ENCODE measurements at places on chromosomes 16 and 17.

DNA sequence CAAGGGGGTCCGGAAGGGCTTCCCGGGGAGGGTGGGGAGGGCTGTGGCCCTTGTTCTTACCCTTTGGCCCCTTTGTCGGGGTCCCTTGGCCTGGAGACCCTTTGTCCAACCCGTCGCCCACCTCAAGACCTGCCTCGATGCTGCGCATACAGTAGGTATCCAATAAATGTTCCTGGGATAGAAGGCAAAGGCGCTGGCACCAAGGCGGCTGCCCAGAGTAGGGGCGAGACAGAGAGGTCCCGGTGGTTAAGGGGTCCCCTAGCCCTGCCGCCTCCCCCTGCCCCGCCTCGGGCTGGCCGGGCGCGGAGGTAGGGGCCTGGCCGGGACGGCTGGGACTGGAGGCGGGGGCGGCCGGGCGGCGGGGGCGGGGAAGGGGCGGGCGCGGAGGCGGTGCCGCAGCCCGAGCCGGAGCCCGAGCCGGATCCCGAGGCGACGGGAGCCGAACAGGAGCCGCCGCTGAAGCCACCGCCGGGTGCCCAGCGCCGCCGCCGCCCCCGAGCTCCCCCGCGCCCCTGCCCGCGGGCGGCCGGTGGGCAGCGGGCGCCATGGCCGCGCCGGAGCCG lies at the start of gene NHERF2:
NHERF2 (plus strand) TSS at position 442 of the 563 bp plus-strand sequence; CDS start at position 546, 104 bp downstream.
- DNase-seq = no peak

DNA sequence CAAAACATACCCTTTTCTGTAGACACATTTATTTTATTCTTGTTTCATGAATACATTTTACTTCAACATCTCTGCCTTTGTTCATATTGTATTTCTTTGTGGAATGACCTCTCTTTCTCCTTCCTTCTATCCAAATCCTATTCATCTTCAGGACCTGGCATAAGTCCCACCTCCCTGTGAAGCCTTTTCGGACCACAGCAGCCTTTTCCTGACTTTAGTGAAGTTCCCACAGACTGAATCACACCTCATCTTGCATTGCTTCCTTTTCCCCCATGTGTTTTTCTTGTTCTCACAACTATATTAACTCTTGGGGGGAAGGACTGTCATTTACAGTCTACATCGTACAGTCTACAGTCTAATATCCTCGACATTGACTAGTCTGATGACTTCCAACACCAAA lies 58.2 kb downstream of the MFSD11 start:
- DNase-seq = no peak

DNA sequence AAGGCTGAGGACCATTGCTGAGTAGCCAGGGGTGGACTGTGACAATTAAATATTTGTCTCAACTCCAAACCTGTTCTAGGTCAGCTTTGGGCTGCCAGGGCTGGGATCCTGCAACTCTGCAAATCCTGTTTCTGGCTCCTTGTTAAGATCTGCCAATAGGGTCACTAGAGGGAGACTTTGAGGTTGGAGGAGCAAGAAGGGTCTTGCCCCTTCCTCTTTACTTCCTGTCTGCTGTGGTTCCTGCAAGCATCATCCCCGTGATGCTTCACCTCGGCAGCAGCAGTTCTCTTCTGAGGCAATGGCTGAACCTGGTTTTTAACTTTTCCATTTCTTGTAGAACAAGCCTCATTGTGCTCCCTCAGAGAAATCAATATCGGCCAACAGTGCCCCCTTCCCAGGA lies 124.6 kb downstream of the IRX5 start:
- DNase-seq = no peak

GRCh38 chr17:44587339-44587738 lies 30.1 kb downstream of the FZD2 start:
- DNase-seq = peak; percentile 51

DNA sequence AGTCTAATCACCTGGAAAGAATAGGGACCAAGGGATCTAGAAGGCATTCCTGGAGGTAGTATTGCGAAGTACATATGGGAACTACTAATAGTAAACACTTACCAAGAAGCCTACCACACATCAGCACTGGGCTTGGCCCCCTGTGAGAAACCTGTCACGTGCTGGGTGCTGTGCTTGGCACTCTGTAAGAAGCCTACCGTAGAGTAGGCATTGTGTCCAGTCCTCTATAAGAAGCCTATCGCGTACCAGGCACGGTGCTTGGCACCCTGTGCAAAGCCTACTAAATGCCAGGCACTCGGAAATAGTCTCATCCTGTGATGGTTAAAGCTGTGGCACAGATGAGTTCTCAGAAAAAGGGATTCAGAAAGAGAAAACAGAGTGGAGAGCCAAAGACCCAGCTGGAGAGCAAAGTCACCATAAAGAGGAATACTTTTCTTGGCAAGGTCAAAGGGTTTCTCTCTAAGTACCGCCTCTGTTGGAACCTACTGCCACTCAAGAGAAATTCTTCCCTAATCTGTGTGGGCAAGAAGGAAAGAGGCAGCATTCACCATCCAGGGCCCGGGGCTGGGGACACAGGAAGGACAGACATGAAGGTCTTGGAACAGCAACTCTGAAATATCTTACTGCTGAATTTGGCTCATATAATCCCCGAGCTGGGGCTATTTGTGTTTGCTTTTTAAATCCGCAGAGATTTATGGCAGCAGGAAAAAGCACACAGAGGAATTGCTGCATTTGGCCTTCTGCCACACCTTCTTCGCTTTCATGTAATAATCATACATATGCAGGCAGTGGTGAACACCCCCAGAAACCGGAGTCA lies 81.8 kb downstream of the VAT1L start:
- DNase-seq = no peak

GRCh38 chr17:34626121-34626681 lies 46.8 kb downstream of the TMEM132E start:
- DNase-seq = no peak

- DNase-seq = no peak
Measured at GRCh38 chr17:76368545-76368944, 14.8 kb upstream of the PRPSAP1 start.

Data from ecto neural progenitor cell (in vitro differentiated cells).